ENCODE measurements at places on chromosomes 4 and X.

- no peak for DNase-seq
Observed at GRCh38 chr4:159143687-159144086, 40.8 kb downstream of the RAPGEF2 start.

DNA sequence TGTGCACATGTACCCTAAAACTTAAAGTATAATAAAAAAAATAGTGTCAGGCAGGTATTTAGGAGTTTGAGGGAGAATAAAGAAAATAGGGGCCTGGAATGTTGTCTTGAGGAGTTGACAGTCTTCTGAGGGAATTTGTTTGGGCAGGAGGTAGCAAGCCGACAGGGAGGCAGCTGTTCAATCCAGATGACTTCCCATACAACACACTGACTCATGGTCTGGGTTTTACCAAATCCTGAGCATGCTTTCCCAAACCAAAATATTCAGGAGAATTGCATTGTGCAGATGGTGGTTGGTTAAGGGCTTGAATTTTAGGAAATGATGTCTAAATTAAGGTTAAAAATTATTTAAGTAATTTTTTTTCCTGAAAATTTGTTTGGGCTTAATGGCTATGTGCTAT, 430.0 kb downstream of the INPP4B start:
- DNase-seq = no peak

DNA sequence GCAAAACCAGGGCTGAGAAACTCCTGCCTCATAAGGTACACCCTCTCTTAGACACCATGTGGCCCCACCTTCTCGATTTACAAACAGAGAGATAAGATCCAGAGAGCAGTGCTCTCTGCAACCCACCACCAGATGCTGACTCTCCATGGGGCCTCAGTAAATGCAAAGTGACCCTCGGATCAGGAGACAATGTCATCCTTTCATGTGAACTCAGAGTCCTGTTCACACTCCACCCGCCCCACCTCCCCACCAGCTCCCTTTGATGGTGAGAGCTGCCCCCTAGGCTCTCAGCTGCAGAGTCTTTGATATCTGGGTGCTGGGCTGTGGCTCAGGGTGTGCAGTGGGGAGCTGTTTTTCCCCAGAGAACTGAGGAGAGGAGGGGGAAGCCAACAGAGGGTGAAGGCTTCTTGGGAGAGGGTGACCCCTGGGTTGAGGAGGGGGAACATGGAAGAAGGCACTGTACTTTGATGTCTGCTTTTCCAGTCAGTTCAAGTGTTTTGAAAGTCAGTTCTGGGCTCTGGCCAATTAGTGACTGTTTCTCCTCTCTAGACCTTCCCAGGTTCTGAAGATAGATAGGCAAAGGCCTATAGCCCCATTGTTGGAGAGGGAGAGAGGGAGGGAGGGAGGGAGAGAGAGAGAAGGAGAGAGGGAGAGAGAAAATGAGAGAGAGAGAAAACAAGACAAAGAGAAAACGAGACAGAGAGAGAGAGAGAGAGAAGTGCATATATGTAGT, 88.2 kb downstream of the SCD5 start:
- DNase-seq = no peak

DNA sequence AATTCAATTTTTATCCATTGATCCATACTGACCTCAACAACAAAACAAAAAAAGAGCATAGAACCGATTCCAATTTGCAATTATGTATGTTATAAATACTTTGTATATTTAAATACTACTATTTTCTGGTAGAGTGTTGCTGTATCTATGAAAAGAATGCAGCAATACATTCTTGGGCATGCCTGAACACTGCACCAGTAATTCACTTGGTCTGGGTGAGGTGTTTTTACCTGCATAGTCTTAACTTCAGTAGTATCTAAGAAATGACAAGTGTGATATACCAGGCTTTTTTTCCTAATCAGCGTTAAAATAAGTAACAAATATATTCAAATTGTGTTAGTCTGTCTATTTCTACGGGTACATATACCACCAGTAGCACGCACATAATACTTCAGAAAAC, 120.2 kb downstream of the KLHL13 start:
- DNase-seq = no peak

DNA sequence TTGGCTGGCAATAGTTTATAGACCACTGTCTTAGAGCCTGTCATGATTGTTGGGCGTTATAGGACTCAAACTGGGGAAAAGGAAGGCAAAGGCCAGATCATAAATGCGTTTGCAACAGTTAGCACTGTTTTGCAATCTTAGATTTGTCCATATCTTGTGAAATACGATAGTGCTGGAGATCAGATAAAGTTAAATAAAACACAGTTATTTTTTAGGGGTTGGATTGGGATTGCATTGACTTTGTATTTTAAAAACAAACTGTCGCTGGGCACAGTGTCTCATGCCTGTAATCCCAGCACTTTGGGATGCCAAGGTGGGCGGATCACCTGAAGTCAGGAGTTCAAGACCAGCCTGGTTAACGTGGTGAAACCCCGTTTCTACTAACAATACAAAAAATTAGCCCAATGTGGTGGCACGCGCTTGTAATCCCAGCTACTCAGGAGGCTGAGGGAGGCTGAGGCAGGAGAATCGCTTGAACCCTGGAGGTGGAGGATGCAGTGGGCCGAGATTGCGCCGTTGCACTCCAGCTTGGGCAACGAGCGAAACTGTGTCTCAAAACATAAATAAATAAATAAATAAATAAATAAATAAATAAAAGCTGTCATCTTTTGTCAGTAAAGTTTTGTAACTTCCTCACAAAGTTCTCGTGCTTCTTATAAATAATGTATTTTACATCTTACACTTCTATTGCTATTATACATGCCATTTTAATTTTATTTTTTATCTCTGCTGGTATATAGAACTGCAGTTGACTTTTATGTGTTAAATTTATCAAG, 117.2 kb downstream of the KDM6A start:
- no peak for DNase-seq

GRCh38 chrX:13463608-13464007, 105.8 kb upstream of the EGFL6 start:
- DNase-seq = no peak

DNA sequence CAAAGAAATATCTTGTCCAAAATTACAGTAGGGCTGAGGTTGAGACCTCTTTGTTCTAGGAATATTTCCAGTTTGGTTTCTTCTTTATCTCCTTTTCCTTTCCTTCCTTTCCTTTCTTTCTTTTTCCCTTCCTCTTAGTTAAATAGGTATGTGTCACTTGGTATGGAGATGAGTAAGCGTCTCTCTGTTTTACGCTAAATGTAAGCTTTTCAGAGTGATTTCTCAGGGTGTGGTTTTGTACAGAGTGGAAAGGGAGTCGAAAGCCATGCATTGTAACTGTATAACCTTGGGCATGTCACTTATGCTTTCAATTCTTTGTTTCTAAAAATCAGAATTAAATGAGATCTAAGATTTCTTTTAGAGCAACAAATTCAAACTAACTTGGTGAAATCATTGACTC, 54.8 kb downstream of the TLL1 start:
- no peak for DNase-seq

GRCh38 chr4:105343146-105343931, 130.5 kb downstream of the PPA2 start:
- no peak for DNase-seq

GRCh38 chr4:145709843-145710242, 29.9 kb downstream of the C4orf51 start:
- no peak for DNase-seq

DNA sequence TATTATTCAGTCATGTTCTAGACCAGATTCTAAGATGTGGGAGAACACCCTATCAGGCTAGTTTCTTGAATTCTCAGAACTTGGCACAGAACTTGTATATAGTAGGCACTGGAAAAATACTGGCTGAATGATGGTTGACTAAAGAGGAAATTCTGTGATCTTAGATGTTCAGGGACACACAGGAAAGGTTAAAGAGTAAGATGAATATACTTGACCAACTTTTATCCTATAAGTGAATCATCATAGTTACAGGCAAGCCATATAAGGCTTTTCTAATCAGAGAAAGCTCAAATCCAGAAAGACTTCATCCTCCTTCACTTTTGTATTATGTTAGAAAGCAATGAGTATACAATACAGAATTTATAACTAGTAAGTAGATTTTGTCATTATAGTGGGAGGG, 53.8 kb downstream of the SEPTIN11 start:
- DNase-seq = no peak

DNA sequence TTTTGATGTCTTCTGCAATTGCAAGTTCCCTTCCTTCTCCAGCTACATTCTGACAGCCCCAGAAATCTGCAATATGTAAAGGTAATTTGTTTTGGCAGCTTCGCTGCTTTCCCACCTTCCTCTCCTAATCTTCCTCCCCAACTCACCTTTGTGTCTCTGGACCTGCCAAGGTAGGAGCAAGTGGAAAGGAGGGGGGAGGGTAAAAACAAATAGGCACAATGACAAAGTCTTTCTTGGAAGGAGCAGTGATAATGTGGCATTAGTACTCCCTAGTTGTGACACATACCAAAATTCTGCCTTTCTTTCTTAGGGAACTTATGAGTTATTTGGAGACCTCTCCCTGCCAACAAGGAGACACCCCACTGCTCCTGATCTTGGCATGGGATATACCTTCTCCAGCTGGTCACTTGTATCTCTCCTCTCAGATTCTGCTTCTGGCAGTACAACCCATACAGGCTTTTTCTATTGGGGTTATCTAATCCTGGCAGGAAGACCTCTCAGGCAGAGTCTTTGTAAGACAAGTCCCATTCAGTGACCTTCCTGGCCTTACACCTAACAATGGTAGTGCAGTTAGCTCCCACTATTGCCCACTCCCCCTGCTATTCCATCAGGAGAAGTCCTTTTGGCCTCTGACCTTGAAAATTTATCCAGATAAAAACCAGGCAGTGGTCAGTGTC, 24.2 kb downstream of the F8 start:
- no peak for DNase-seq
